ENCODE measurements at places on chromosomes 6 and 20. TPM values are rescaled to one million over a fixed set of nuclear protein-coding genes. Genes with fewer than 3 reads are reported as not detected.

DNA sequence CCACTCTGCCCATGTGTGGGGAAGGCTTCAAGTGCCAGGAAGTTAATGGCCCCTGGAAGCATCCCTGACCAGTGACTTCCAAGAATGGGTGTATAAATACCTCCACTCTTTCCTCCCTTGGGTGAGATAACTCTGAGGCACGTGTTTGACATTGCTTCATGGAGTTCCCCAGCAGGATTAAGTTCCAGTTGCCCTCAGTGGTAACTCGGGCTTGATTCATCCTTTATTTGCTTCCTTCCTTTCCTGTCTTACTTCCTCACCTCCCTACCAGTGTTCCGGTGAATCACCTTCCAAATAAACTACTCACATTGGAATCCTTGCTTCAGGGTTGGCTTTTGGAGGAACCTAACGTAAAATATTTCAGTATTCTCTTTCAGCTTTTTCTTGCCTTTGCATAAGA lies 84.6 kb upstream of the JAG1 start:
- no peak for DNase-seq
- H3K36me3 ChIP-seq = no peaks in the 10 kb centered on the region
- no peaks in the 10 kb centered on the region for H3K27me3 ChIP-seq

DNA sequence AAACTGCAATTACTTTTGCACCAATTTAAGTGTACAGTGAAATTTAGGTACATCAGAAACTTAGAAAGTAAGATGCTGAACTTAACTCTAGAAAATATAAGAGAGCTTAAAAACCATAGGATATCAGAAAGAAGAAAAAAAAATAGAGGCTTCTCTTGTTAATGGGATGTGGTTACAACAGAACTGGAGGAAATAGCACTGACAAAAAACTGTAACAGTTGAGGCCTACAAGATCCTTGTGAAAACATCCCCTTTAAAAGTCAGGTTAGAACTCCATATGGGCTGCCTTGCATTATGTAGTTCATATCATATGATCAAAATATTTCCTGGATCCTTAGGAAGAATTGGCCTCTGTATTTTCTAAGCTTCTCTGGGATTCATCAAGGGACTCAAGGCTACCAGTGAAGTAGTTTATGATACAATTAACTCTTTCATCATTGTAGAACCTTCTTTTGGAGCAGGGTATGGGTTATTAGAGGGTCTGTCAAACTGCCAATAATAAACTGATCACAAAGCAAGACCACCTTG lies 24.8 kb downstream of the MTCL3 start:
- H3K27ac ChIP-seq = no peak overlapping the region
- DNase-seq = no peak
- H3K27me3 ChIP-seq = no peaks in the 10 kb centered on the region
- H3K4me3 ChIP-seq = no peak overlapping the region
- H3K36me3 ChIP-seq = no peaks in the 10 kb centered on the region
- no peaks in the 10 kb centered on the region for H3K4me1 ChIP-seq

DNA sequence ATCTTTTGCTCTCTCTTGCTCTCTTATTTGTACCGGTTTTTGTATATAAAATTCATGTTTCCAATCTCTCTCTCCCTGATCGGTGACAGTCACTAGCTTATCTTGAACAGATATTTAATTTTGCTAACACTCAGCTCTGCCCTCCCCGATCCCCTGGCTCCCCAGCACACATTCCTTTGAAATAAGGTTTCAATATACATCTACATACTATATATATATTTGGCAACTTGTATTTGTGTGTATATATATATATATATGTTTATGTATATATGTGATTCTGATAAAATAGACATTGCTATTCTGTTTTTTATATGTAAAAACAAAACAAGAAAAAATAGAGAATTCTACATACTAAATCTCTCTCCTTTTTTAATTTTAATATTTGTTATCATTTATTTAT lies 15.9 kb downstream of the VEGFA start:
- no peaks in the 10 kb centered on the region for H3K4me1 ChIP-seq
- H3K4me3 ChIP-seq = no peak overlapping the region
- DNase-seq = no peak
- no peaks in the 10 kb centered on the region for H3K27me3 ChIP-seq
- peaks cover 24% of the 10 kb centered on the region for H3K36me3 ChIP-seq

DNA sequence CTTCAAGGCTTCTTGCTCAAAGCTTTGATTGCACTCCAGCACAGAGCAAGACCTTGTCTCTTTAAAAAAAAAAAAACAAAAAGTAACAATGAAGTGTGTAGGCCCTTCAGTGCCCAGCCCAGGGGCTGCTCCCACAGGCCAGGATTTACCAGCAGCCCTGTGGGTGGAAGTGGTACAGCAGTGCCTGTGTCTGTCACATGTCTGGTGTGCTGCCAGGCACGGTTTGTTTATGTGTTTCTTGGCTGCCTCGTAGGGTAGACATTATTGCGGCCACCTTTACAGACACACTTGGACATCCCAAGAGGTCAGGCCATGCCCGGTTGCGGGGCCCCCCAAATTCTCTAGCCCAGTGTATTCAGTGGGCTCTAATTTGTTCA lies 12.7 kb downstream of the DYNLRB1 start:
- H3K27ac ChIP-seq = peak overlapping the region; percentile 26
- H3K27me3 ChIP-seq = no peaks in the 10 kb centered on the region
- no peak for DNase-seq

DNA sequence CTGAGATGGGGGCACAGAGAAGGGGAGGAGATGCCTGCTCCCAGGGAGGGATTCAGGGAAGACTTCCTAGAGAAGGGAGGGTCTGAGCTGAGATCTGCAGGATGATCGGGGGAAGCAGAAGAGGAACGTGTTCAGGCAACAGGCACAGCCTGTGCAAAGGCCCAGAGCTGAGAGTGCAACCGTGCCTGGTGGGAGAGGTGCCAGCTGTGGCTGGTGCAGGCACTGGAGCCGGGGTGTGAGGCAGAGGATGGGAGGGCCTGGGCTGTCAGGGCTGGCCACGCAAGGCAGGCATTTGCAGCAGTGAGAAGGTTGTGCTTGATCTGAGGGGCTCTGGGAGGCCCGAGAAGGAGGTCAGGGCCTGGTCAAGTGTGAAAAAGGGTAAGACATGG lies 27.7 kb downstream of the PTGIS start:
- H3K27ac ChIP-seq = no peak overlapping the region
- peaks cover 5% of the 10 kb centered on the region for H3K27me3 ChIP-seq
- H3K4me1 ChIP-seq = no peaks in the 10 kb centered on the region
- H3K36me3 ChIP-seq = no peaks in the 10 kb centered on the region
- no peak overlapping the region for H3K4me3 ChIP-seq
- DNase-seq = no peak

DNA sequence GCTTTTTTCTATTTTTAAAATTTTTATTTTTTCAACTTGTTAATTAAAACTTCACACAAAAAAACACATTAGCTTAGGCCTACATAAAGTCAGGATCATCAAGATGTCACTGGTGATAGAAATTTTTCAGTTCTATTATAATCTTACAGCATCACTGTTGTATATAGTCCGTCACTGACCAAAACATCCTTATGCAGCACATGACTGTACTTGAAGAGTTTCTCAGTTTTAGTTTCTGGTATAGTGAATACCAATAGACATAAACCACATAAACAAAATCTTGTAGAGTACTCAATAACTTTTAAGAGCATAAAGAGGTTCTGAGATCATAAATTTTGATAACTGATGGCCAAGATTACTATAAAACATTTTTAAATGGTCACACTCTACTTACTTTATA lies 71.8 kb downstream of the ASCC3 start:
- H3K36me3 ChIP-seq = no peaks in the 10 kb centered on the region
- no peak for DNase-seq
- no peak overlapping the region for H3K27ac ChIP-seq
- H3K4me3 ChIP-seq = no peak overlapping the region
- no peaks in the 10 kb centered on the region for H3K4me1 ChIP-seq
- H3K27me3 ChIP-seq = no peaks in the 10 kb centered on the region

The LIME1 gene
- total RNA-seq = 50.1 TPM
